EH (cell line): ENCODE measurements at places on chromosomes 2 and 18.

GRCh38 chr18:59927246-59927825 is 27.5 kb downstream of the PMAIP1 start:
- no peak for DNase-seq

DNA sequence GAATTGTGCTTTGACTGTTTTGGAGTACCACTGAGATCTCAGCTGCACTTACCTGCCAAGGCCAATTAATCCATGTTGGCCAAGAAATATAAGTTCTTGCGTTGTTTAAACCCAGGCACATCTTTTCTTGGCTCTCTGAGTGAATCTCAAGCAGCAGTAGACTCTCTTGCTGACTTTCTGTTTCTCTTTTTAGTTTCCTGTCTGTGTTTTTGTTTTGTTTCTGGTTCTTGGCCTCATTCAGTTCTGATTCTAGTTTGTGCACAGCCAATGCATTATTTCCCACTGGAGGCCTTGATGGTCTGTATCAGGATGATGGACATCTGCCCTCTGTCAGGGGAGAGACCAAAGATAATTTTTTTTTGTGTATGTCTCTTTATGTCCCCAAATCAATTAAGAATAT is 379.4 kb downstream of the CDH2 start:
- DNase-seq: no peak

GRCh38 chr18:36706134-36706881 is 122.5 kb downstream of the TPGS2 start:
- peak; percentile 59 for DNase-seq

DNA sequence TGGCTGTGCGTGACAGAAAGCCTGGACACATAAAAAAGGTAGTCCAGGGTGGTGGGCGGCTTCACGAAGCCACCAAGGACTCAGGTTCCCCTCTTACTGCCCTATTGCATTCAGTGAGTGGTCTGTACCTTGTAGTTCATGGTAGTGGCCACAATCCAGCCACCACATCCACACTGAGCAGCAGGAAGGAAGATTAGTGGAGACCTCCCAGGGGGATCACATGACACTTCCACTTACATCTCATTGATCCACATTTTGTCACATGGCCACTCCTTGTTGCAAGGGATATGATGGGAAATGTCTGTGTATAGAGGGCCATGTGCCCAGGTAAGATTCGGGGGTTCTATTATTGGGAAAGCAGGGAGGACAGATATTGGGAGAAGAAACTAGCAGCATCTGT is 13.7 kb downstream of the IL1R2 start:
- DNase-seq: no peak

- DNase-seq: no peak
These were observed 8.0 kb upstream of the C18orf32 start for GRCh38 chr18:49495076-49495475.

- DNase-seq: no peak
These were observed 315.4 kb downstream of the NCKAP5 start for GRCh38 chr2:133252780-133253355.

- DNase-seq: no peak
These were observed 107.9 kb downstream of the CHN1 start for GRCh38 chr2:174897286-174897685.

DNA sequence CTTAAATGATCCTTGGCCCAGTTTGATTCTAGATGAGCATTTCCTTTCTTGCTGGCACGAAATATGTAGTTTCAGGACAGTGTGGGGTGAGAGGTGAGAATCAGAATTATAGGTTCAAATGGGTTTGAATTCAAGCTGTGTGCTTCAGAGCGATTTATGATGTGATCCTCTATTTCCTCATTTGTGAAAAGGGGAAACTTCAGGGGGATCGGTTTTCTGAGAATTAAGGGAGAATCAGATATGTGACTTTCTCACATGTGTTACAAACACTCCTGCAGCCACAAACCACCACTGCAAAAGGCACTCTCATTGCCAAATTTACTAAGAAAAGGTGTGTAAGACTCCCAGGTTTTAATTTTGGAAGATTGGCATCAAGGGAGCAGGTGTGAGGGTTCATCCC is 24.4 kb downstream of the HK2 start:
- DNase-seq: no peak

DNA sequence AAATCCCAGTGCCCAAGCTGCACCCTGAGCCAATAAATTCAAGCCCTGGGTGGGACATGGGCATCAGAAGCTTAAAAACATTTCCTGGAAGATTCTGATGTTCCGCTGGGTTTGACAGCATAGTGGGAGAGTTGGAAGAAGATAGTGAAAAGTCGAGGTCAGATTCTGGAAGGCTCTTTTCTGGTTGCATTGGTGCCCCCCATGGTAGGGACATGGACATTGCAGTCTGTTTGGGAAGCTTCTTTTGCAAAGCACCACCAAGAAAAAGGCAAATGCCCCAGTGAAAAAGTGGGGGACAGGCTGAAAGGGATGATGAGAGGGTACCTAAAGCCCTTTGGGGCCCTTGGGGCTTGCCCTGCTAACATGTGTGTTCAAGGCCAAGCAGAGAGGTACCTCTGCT is 21.0 kb downstream of the MERTK start:
- no peak for DNase-seq

GRCh38 chr18:6476880-6477279 is 62.2 kb upstream of the L3MBTL4 start:
- DNase-seq: no peak

- peak; percentile 84 for DNase-seq
These were observed 5.7 kb downstream of the EHD3 start for GRCh38 chr2:31239593-31240177.

DNA sequence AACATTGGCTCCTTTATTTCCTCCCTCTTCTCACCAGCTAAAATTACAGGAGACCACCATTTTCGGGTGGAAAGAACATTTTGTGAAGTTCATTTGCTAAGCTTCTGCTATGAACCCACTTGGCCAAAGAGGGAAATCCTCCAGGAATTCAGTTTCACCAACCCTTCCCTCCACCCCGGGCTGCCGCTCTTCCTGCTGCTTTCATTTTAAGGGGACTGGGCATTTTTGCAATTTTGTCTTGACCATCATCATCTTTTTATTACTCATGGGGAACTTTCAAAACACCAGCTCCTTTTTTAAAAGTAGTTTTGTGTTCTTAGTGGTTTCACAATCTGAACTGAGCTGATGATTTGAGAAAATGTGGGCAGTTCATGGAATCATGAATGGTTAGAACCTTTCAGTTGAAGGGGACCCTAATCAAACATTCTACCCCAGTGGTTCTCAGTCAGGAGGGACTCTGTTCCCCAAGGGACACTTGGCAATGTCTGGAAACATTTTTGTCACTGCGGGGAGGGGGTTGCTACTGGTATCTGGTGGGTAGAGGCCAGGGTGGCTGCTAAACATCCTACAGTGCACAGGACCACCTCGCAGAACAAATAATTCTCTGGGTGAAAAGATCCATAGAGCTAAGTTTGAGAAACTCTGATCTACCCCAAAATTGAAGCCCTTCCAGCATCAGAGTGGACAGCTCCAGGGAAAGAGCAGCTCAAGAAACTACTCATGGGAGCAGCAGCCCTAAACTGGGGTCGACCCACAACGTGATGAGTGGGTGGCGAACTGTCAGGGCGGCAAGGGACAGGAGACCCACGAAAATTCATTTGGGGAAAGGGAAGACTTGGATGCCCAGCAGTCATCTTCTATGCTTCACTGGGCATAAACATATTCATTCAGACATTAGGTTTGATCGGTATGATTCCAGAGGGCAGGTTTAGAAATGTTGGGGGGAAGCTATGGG is 92.9 kb downstream of the ACKR3 start:
- DNase-seq: peak; percentile 56

DNA sequence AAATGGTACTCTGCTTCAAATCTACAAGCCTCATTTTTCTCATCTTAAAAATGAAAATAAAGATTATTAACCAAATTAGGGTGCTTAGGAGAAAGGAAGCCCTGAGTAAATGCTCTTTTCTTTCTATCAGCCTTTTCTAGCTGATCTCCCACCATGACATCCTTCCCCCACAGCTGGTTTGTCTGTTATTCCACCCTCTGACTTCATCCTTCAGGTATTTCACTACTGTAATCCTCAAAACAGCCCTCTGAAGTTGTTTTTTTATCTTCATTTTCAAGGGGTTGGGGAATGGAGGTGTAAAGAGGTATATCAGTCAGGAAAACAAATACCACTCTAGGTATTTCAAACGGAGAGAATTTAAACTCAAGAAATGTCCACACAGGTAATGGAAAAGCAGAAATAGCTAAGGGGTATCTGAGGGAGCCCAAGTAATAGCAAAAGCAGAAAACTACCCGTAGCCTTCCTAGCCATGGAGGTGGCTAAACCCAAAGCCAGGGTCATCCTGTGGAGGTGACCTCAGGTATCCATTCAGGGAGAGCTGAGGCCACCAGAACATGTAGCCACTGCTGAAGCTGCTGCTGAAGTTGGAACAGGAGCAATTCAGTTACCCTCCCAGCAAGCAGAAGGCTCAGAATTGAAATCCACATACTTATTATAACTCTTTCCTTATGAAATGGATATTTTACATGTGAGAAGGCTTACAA is 990.9 kb upstream of the ACVR2A start:
- no peak for DNase-seq

DNA sequence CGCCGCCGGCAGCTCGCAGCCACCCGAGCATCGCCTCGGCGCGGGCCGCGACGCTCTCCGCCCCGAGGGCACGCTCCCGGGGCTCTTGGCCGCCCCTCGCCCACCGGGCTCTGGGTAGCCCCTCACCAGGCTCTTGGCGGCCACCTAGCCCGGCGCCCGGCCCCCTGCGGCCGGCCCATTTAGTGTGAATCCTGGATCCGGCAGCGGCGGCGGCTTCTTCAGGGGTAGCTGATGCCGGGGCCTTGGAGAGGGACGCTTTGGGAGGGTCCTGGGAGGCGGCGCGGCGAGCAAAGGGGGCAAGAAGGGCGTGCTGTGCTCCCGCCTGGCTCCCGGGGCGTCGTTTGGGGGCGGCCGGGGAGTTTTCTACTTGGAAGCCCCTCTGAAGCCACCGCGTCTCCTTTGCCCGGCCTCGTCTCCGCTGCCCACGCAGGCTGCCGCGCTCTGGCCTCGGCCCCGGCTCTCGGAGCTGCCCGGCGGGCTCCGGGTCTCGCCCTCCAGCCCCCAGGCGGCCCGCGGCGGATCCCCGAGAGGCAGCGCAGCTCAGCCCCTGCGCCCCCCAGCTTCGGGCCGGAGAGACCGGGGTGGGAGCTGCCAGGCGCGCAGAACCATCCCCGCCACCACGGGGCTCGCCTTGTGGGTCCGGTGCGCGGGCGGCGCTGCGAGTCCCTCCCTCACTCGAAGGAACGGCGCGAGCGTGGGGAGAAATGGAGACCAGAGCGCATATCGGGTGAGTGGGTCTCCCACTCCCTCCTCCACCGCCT is 509 bp downstream of the PIEZO2 start:
- DNase-seq: no peak

DNA sequence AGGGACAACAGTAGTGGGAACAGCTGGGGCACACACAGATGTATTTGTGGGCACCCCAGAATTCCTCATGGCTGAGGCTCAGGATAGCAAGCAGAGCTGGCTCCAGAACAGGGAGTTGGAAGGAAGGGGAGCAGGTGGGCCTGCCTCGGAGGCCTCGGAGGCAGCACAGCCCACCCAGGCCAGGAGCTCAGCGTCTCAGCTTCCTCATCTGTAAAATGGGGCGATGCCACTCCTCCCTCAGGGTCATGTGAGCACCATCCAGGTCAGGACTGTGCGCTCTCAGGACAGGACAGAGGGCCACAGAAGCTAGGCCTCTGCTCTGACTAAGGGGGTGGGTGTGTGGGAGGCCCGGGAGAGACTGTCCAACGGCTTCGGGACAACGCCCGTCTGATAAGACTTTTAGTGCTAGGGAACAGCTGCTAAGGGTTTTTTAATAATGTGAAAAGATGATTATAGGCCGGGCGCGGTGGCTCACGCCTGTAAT is 106.2 kb downstream of the HDAC4 start:
- no peak for DNase-seq

DNA sequence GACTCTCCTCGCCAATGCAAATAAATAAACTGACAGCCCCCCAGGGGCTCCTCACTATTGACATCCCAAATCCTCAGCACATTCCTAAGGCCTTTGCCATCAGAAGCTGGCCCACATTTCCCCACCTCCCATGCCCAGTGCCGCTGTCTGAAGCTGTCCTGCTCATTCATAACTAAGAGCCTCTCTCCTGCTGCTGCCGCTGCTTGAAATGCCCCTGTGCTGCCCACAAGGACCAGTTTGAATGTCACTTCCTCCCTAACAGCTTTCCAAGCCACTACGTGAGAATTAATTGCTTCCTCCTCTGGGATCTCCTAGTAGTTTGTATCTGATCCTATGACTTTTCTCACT is 151.6 kb upstream of the CAPN13 start:
- DNase-seq: no peak

- peak; percentile 82 for DNase-seq
These were observed 43.6 kb downstream of the FECH start for GRCh38 chr18:57542812-57543427.

GRCh38 chr18:9827793-9828505 is 57.8 kb upstream of the TXNDC2 start:
- peak; percentile 99 for DNase-seq

GRCh38 chr2:191202881-191203397 is 42.3 kb upstream of the MYO1B start:
- peak; percentile 81 for DNase-seq

DNA sequence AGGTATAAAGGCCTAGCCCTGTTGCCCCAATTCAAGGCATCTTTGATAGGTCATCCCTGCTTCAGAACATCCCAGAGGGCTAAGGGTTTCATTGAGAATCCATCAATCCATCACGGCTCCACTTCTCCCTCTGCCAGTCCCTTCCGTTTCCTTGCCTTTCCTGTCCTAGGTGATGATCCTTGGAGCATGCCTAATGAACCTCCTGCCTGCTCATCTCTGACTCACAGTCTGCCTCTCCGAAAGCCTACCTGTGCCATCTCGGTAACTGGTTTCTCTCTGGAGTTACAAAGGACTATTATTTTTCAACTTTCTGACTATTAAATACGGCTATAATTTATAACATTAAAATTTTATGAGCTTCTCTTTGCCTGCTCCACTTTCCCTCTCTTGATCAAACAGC is 36.7 kb upstream of the OSBPL6 start:
- no peak for DNase-seq

DNA sequence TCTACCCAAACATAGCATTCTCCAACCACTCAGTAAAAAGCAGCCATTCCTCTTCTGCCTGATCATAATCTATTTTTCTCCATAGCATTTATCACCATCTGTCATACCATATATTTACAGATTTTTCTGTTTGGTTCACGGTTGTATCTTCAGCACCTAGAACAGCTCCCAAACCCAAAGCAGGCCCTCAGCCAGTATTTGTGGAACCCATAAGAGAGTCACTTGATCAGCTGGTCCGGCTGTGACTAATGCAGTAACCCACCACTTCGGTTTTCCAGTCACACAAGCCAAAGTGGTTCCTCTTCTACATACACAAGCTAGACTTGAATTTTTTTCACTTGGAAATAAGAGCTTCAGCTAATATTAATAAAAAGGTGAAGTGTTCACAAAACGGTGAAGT is 511.6 kb upstream of the CELF4 start:
- no peak for DNase-seq

DNA sequence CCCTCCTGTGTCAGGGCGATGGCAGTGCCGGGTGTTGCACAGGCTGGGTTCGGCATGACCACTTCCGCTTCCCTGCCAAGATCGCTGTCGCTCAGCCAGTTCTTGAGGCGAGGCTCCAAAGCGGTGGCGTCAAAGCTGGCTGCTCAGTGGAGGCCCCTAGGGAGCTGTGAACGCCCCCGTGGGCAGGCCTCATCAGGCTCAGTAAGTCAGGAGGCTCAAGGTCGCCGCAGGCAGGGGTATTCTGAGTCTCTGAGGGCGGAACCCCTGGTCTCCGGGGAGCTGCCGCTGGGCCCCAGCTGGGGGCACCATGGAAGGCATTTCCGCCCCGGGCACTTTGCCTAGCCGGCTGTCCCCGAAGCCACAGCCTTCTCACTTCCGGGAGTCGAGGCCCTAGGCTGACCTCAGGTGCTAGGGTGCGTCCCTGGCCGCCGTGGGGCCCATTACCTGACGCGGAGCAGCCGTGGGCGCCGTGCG is 210.4 kb downstream of the SOCS6 start:
- no peak for DNase-seq

- DNase-seq: no peak
These were observed 30.3 kb downstream of the SULT1C4 start for GRCh38 chr2:108407864-108408729.
